Naive thymus-derived CD8-positive, alpha-beta T cell (primary cell): ENCODE measurements at places on chromosomes 1 and 21. TPM values are rescaled to one million over a fixed set of nuclear protein-coding genes. Genes with fewer than 3 reads are reported as not detected.

- no peak for DNase-seq
Measured at GRCh38 chr1:1270813-1271212, 2.8 kb downstream of the UBE2J2 start.

DNA sequence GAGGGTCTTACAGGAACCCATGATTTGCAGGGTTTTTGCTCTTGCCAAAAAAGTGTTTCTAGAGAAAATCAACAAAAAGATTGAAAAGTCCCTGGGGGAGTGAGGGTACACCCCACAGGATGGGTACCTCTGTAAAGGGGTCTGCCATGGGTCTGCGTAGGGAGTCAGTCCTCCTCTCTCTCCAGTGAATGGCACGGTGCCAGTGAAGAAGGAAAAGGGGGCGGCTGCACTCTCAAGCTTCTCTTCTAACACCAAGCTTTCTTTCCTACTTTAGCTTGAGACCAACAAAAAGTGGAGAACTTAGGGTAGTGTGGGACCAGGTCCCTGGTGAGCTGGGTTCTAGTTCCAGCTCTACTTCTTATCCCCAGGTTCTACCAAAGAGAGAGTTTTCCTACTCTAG, 87.4 kb downstream of the GLUL start:
- DNase-seq = no peak

The PM20D1 gene
- 1.1 TPM for polyA plus RNA-seq

GRCh38 chr1:52551507-52552235, 1.2 kb downstream of the TUT4 start:
- peak; percentile 6 for DNase-seq

GRCh38 chr1:59223989-59224634, 72.8 kb upstream of the FGGY start:
- no peak for DNase-seq

The SLC35F3 gene
- 0.06 TPM for polyA plus RNA-seq

- DNase-seq = no peak
Measured at GRCh38 chr1:64497088-64497883, 27.4 kb downstream of the CACHD1 start.

The SPRR2G gene
- not detected for polyA plus RNA-seq

The OR2T11 gene
- not detected for polyA plus RNA-seq

- DNase-seq = no peak
Measured at GRCh38 chr21:33214056-33214455, 15.7 kb upstream of the IFNAR2 start.

GRCh38 chr1:225911191-225912130, 12.6 kb downstream of the PYCR2 start:
- DNase-seq = peak; percentile 83

The CYYR1 gene
- polyA plus RNA-seq = not detected

GRCh38 chr1:162847839-162848453, 13.0 kb downstream of the CCDC190 start:
- peak; percentile 44 for DNase-seq

- DNase-seq = no peak
Measured at GRCh38 chr1:56355422-56355821, 223.9 kb downstream of the PLPP3 start.

DNA sequence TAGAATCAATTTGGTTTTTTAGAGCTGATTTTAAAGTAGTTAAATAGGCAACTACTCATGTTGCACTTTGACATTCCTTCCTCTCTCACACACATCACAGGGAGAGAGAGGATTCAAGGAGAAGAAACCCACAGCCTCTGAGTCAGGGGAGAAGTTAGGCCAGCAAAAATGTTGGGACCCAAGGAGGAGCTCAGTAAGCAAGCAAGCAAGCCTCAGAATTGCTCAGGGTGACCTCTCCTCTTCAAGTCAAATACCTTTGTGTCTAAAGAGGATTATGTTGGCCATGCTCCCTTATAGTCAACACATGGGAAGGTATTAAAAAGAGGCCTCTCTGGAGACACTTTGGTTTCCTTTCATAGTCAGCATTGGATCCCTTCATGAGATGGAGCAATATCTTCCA, 80.5 kb upstream of the WARS2 start:
- DNase-seq = no peak

The HOOK1 gene
- polyA plus RNA-seq = 14.3 TPM

DNA sequence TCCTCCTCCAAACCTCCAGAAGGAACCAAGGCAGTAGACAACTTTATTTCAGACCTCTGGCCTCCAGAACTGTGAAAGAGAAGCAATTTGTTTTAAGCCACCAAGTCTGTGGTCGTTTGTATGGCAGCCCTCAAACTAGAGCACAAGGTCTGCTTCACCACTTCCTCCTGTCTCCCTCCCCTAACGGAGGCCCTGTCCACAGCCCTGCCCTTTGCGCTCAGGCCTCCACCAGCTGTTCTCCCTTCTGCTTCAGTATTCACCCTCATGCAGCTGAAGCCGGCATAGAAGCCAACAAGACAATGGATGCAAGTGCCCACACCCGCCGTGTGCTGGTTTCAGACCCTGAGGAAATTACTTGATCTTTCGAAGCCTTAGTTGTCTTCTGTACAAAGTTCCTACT, 364.1 kb downstream of the HHAT start:
- DNase-seq = no peak

- no peak for DNase-seq
Measured at GRCh38 chr1:56448529-56449300, 130.6 kb downstream of the PLPP3 start.

DNA sequence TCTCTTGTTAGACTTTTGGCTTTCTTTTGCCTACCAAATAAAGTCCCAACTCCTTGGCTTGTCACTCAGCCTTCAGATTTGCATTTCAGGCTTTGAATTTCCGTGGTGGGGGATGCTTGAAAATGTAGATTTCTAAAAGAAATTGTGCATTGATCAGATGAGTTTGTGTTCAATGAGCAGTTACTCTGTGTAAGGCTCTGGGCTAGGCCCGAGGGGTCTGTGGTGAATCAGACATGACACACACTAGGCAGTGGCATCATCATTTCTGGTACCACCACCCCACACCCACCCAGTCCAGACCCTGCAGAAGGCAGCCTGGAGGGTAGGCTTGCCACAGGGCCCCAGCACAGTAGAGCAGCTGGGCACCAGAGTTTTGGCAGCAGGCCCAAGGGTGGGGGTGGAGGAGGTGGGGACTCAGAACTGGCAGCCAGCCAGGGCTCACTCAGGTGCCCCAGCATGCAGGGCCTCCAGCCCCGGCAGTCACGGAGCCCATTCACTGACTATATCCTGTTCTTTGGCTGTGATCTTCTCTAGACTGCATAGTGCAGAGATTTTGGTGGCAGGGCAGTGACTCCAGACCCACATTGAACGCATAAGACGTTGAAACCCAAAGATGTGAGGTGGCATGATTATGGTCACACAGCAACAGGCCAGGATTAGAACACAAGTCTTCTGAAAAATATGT, 97.2 kb upstream of the ARTN start:
- peak; percentile 87 for DNase-seq

The LAPTM5 gene
- polyA plus RNA-seq = 602 TPM

The TSACC gene
- 2.2 TPM for polyA plus RNA-seq

The CD5L gene
- not detected for polyA plus RNA-seq

- no peak for DNase-seq
Measured at GRCh38 chr21:42127164-42128150, 56.3 kb downstream of the UMODL1 start.

DNA sequence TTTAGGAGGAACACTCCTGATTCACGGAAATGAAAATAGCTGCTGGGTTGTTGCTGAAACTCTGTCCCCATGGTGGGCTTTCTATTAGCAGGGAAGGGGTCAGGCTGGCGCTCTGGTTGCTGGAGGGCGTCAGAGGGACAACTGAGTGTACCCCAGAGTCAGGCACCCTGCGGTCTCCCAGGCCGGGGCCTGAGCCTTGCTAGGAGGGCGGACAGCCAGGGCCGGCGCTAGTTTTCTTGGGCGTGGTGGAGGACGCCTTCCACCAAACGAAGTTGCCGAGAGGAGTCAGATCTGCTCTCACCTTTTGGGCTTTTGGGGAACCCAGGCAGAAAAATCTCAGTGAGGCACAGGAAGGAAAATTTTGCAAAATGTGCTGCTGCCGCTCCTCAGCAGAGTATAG, 54.8 kb downstream of the NGF start:
- no peak for DNase-seq

GRCh38 chr1:199691540-199691939, 336.0 kb upstream of the NR5A2 start:
- no peak for DNase-seq

DNA sequence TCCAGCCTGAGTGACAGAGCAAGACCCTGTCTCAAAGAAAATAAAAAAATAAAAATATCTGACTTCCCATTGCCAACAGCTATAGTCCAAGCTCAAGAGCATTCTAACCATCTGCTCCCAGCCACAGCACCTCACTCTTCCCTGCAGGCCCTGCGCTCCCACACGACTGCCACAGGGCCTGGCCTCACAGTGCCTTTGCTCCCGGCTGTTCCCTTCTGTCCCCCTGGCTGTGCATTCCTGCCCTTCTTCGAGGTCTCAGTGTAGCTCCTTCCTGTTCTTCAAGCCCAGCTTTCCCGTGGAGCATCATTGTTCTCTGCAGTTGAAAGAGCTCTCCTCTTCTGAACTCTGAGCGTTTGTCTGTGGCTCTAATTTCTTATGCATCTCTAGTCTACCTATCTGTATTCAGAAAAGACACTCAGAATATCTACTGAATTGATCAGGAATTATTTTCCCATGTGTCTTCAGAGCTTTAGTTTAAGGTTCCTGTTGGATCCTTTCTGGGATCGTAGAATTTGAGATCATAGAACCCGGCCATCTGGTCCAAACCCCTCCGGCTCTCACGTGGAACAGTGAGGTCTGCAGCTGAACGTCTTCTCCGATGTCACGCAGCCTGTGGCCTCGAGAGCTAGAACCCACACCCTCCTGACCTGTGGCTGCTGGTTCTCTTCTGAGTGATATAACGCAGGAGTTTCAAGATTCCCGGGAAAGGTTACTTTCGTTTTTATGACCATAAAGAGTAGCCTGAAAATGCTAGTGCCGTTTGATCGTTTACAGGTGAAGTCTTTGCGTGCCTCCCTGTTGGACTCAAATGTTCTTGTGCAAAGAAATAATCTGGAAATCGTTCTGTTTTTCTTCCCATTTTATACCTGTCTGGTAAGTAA, 54.4 kb downstream of the DOP1B start:
- no peak for DNase-seq

The MNDA gene
- polyA plus RNA-seq = 1.3 TPM

DNA sequence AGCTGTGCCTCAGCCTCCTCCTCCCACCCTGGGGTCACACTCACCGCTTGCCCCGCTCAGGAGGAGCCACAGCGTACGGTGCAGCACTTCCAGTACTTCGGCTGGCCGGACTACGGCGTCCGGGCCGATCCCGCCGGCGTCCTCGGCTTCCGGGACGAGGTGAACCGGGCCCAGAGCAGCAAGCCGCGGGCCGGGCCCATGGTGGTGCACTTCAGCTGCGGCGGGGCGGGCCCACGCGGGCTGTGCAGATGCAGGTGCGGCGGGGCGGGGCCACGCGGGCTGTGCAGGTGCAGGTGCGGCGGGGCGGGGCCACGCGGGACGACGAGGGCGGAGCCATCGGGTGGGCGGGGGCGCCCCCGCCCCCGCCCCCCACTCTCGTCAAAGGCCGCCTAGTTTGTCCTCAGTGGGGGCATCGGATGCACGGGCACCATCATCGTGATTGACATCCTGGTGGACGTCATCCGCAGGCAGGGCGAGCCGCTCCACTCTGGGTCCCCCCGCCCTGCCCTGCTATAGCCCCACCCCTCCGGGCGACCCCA, 5.5 kb downstream of the RNF223 start:
- peak; percentile 87 for DNase-seq

GRCh38 chr1:183300828-183301227, 114.8 kb downstream of the LAMC2 start:
- DNase-seq = no peak

DNA sequence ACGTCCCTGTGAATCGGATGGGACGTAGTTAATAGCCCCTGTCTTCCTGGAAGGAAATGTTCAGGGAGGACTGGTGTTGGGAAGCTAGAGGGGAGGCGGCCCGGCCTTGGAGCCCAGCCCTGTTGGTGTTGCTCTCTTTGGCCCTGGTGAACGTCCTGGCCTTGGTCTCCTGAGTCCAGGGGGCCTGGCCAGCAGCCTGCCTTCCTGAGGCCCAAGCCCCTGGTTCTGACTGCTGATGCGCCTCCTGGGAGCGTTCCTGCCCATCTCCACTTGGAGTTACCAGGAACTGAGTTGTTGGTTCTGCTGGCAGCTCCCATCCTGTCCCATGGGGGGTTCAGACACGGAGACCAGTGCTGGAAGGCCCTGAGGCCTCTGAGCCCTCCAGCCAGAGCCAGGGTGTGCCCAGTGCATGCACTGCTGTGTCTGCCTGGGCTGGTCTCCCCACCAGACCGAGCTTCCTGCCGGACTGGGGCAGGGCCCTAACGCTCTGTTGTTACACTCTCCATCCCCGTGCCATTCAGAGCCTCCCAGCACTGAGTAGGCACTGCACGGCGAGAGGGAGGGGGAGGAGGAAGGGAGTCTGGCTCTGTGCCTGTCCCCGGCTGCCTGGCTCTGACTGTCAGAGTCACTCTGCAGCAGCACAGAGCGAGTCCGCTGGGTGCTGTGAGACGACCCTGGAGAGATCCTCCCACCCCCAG, 382.5 kb upstream of the VAMP3 start:
- DNase-seq = no peak

- DNase-seq = no peak
Measured at GRCh38 chr1:196088541-196088940, 519.7 kb downstream of the KCNT2 start.

DNA sequence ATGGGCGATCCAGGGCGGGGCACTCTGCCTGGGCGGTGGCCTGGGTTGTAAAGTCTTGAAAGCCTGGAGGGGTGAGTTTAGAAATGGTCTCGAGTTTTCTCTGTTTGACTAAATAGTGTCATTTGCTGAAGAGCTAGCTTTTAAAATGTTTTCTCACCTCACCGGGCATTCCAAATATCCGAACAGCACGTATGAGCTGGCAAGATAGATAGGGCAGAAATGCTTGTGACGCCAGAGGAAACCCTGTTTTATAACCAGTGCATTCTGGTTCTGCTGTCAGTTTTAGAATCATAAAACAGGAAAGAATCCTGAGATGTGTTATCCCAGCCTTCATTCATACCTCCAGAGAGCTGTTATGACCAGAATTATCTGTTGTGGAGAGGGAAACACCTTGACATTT, 725 bp downstream of the RTCA start:
- no peak for DNase-seq

DNA sequence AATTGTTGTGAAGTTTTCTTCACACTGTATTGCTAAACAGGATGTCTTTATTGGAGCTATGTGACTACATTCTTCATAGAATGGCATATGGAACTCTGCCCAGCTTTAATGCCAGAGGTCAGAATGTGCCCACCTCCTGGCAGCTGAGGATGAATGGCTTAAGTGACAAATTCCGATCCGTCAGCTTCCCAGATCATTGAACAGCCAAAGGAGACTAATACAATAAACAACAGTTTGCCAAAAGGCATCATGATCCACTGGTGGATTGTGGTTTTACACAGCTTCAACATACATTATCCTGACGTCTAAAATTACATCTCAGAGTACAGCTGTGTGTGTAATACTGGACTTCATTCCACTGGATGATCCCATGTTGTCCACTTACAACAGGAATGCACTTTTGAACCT, 68.7 kb upstream of the C1orf105 start:
- DNase-seq = no peak

GRCh38 chr1:966135-966703, at the start of gene PLEKHN1:
TSS of gene PLEKHN1 (plus strand) at chr1:966482. CDS start at chr1:966532, 50 bp downstream.
- no peak for DNase-seq

The FAM131C gene
- not detected for polyA plus RNA-seq

GRCh38 chr21:34179204-34179935, 106.0 kb downstream of the MRPS6 start:
- DNase-seq = no peak

- DNase-seq = no peak
Measured at GRCh38 chr1:53639251-53639763, 99.7 kb downstream of the GLIS1 start.

GRCh38 chr1:1806890-1807289, 28.6 kb upstream of the NADK start:
- DNase-seq = no peak
